Glomerular endothelial cell (primary cell): ENCODE measurements at places on chromosomes 16 and 17.
A peak's percentile ranks its signal among the peaks of the same experiment; 100 is the strongest.

DNA sequence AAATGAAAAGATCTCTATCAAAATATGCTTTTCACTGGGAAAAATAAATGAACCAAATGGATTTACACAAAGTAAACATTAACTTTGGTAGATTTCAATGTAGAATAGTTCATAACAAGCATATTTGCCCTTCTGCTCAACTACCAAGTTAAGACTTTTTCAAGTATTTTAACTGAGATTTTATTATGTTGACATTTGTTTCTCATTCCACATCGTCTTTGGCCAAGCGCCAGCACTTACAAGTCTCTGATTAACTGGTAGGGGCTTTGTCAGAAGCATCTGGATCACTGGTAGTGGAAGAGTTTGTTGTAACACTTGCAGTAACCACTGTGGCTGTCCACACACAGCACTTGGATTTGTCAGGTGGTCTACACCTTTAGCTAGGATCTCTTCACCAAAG lies 22.9 kb downstream of the SLFN12L start:
- no peak for DNase-seq

GRCh38 chr17:8894673-8895578 lies 27.5 kb upstream of the PIK3R6 start:
- DNase-seq = peak; percentile 34

DNA sequence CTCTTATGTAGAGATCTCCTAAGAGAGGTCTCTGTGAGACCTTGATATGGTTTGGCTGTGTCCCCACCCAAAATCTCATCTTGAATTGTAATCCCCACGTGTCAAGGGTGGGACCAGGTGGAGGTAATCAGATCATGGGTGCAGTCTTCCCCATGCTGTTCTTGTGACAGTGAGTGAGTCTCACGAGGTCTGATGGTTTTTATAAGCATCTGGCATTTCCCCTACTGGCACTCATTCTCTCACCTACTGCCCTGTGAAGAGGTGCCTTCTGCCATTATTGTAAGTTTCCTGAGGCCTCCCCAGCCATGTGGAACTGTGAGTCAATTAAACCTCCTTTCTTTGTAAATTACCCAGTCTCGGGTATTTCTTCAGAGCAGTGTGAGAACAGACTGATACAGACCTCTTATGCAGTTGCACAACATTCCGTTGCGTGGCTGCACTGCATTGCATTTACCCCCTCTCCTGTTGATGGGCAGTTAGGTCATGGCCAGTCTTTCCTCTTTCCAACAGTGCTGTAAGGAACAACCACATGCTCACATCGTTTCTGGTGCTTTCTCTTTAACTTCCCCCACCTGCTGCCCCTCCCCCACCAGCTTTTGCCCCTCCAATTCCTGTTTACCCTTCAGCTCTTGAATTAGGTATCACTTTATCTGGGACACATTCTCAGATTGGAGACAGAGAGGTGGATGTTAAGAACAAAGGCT lies 43.6 kb upstream of the MED9 start:
- no peak for DNase-seq

- DNase-seq = no peak
Observed at GRCh38 chr16:57775661-57776469, 26.4 kb downstream of the KIFC3 start.

DNA sequence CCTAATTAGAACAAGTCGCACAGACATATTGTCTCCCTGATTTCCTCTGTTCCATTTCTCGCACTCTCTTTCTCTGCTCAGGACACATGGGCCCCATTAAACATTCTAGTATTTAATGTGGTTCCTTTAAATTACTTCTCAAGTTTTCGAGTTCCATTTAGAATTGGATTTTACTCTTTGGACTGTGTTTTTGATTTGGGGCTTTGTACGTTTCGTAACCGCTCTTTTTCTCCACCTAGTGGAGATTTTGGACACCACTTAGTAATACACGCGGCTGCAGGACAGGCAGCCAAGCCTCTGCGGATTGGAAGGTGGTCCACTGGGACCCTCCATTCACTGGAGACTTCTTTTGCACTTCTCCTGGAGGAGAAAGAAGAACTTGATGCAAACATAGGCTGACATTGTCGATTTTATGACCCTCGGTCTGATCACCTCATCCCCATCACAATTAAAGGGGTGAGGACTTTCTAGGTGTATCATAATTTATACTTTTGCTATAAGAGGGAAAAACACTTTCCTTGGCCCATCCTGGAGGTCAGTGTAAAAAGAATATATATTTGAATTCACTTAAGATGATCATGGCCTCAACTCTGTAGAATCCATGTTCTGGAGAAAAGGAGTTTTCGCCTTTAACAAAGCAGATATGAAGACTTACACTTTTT lies 85.7 kb downstream of the NOG start:
- peak; percentile 25 for DNase-seq

DNA sequence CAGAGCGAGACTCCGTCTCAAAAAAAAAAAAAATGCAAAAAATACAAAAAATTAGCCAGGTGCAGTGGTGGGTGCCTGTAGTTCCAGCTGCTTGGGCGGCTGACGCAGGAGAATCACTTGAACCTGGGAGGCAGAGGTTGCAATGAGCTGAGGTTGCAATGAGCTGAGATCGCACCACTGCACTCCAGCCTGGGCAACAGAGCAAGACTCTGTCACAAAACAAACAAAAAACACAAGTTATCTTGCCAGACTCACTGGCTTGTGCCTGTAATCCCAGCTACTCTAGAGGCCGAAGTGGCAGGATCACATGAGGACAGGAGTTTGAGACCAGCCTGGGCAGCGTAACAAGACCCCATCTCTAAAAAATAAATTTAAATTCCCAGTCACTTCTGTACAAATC lies 3.4 kb upstream of the ST3GAL2 start:
- DNase-seq = no peak

- DNase-seq = peak; percentile 90
Observed at GRCh38 chr17:47279062-47279801, 25.6 kb downstream of the ITGB3 start.

DNA sequence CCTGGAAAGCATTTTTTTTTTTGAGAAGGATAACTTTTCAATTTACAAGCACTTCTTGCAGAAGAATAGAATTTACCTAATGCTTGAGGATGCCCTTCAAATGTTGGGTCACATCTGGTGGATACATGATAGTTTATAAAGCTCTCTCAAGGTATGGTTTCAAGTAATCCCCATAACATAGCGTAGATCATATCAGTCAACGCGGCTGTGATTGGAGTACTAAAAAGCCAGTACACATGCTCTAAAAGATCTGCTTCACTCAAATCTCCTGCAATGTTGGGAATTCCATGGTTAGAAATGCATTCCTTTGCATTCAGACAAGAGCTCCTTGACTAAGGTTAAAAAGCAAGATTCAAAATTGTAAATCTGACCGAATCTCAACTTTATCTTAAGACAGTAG lies 3.9 kb upstream of the KCNJ16 start:
- no peak for DNase-seq

DNA sequence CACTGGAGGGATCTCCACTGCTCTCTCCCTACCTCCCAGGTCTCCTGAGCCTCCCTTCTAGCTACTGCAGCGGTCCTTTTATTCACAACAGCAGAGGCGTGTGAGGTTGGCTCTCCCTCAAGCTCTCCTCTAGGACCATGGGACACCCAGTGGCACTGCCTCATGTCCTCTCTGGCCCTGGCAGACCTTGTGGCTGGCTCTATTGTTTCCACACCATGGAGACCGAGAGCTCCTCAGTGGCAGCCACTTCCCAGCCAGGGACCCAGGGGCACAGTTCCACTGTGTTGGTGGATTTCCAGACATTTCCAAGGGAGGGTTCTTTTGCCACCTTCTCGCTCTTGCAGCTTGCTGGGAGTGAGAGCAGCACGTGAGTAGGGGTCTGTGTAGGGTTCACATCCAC lies 204.9 kb downstream of the AXIN2 start:
- DNase-seq = no peak

DNA sequence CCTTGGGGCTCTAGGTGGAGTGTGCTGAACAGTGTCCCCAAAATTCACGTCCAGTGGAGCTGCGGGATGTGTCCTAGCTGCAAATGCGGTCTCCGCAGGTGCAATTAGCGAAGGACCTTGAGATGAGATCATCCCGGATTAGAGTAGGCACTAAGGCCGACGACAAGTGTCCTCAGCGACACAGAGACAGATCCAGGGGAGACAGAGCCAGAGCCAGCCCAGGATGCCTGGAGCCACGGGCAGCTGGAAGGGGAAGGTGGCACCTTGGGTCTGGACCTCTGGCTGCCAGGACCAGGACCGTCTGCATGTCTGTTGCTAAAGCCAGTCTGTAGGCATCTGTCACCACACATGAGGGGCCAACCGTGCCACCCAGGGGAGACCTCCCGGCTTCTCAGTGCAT lies 24.5 kb downstream of the SLC7A5 start:
- DNase-seq = no peak

GRCh38 chr16:644556-644955 lies 2.9 kb downstream of the MCRIP2 start:
- no peak for DNase-seq

DNA sequence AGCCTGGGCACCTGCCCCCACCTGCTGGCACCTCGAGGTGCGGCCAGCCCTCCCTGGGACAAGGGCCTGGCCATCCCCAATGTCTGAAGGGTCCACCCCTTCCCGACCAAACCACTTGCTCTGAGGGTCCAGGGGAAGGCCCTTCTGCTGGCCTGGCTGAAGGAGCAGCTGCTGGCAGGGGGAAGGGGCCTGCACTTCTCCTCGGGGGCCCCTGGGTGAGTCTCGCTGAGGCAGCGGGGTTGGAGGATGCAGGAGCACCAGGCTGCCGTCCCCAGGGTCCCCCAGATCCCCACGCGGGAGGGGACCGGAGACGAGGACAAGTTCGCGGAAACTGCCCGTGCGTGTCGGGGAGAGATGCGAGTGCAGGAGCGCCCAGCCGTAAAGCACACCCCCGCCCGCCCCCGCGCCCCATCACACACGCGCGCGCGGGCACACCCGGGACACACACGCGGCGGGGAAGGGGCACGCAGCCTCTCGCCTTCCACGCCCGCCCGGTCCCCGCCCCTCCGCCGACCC lies 725 bp upstream of the CACNA1H start:
- DNase-seq = no peak

- DNase-seq = no peak
Observed at GRCh38 chr16:83392743-83393142, 415.0 kb upstream of the HSBP1 start.

DNA sequence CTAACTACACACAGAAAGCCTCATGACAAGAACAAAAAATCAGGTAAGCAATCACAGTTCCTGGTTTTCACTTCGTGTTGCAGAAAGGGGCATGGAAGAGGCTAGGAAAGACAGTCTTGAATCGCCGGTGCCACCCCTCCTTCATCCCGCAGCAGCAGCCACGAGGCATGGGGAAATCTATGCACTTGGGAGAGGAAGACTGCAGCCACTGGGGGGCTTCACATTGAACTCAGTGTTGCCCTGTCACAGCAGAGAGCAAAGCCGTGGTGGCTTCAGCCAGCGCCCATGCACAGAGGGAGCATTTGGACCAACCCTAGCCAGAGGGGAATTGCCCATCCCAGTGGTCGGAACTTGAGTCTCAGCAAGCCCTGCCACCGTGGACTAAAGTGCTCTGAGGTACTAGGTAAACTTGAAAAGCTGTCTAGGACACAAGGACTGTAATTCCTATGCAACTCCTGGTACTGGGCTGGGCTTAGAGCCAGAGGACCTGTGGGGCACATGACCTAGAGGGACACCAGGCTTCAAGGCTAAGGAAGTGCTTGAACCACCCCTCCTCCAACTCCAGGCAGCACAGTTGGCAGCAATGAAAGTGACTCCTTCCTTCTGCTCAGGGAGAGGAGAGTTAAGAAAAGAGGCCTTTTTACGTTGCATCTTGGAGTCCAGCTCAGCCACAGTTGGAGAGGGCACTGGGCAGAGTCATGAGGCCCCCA lies 35.2 kb upstream of the ATP2C2 start:
- DNase-seq = no peak

DNA sequence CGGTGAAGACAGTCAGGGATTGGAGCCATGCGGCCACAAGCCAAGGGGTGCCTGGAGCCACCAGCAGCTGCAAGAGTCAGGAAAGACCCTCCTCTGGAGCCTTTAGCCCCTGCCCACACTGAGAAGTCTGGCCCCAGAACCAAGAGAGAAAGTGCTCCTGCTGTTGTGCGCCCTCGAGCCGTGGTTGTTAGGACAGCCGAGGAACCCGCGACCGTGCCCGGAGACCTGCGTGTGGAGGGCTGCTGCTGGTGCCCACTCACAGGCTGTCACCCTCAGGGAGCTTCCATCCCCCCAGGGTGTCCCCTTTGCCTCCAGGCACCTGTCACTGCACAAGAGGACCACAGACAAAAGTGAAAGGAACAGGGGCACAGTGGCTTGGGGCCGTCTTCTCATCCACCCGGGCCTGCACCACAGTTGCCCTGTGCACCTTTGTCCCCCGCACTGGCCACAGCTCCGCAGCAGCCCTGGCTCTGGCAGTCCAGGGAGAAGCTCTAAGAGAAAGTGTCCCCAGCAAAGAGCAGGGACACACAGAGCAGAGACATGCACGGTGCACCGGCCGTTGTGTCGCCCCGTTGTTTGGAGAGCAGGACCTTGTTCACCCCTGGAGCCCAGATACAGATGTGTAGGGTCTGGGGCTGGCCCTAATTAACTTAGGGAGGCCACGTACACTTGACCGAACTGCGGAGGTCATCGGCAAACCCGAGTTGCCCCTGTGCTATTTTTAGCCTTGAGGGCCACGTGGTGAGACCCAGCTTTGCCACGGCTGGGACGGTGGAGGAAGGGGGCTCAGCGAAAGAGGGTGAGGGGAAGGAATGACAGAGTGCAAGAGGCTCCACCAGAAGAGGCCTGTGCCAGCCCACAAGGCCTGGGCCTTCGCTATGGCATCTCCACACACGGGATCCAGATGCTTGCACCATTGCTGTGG lies 329.2 kb downstream of the C16orf95 start:
- DNase-seq = no peak

GRCh38 chr17:42346481-42346880 lies 41.8 kb downstream of the STAT3 start:
- DNase-seq = no peak

DNA sequence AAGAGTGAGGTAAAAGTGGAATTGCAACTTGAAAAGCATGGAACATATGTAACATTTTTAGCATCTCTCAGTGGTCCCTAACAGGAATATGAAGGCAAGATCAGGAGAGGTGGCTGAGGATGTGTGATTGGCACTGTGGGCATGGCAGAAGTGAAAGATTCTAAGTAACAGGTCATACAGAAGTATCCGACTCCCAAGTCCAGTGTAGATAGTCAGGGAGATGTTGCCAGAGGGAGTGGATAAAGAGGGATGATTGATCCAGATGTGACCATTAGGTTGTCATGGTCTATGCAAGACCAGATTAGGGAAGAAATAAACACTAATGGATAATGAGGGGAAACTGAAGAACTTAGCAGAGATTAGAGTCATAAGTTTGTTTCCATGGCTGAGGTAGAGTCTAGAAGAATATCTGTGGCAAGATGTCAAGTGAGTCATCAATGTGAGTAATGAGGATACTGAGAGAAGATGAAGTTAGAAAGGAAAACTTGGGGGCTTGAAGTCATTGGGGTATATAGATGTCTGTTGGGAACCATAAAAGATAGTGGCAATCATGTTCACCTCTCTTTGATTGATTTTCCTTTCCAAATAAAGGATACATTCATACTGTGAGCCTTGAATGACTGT lies 23.9 kb upstream of the CAPNS2 start:
- DNase-seq = no peak

- DNase-seq = no peak
Observed at GRCh38 chr17:41610965-41611640, 1.5 kb downstream of the KRT16 start.

- DNase-seq = no peak
Observed at GRCh38 chr17:43740541-43740940, 18.1 kb downstream of the SOST start.
